Type B pancreatic cell (in vitro differentiated cells): ENCODE measurements at places on chromosomes 4 and X. TPM values are rescaled to one million over a fixed set of nuclear protein-coding genes. Genes with fewer than 3 reads are reported as not detected.

CLCN4 gene
- total RNA-seq, result 6.4 and 13.0 TPM in 2 replicates

TAF7L gene
- total RNA-seq, result 0.21 TPM in 1 of 2 replicates, not detected in the other

PCDH19 gene
- 61.6 and 122 TPM in 2 replicates for total RNA-seq

XAGE2 gene
- total RNA-seq, result 8.0 TPM in 1 of 2 replicates, not detected in the other

GABRQ gene
- 1.0 and 6.1 TPM in 2 replicates for total RNA-seq

GRPR gene
- total RNA-seq, result 3.4 and 9.8 TPM in 2 replicates

SLC26A1 gene
- 2.8 and 3.8 TPM in 2 replicates for total RNA-seq

KLHL13 gene
- total RNA-seq, result 5.2 and 10.2 TPM in 2 replicates

SYNPO2 gene
- 20.1 and 22.9 TPM in 2 replicates for total RNA-seq

SPANXN4 gene
- not detected in 2 replicates for total RNA-seq

TMPRSS11D gene
- total RNA-seq, result not detected in 2 replicates

ADH1A gene
- total RNA-seq, result 6.4 and 22.1 TPM in 2 replicates

NLRP2B gene
- not detected in 2 replicates for total RNA-seq

CPE gene
- total RNA-seq, result 111 and 149 TPM in 2 replicates

ZNF827 gene
- total RNA-seq, result 22.4 and 39.9 TPM in 2 replicates

SAGE1 gene
- not detected in 2 replicates for total RNA-seq
